ENCODE measurements at places on chromosomes 1 and 21.

GRCh38 chr21:44583089-44583799 is 2.8 kb upstream of the KRTAP10-5 start:
- no peak for DNase-seq

- DNase-seq = no peak
These were observed 37.3 kb downstream of the AHDC1 start for GRCh38 chr1:27566462-27567145.

- DNase-seq = peak; percentile 77
These were observed 24.1 kb downstream of the THRAP3 start for GRCh38 chr1:36248250-36248894.

GRCh38 chr1:15246960-15247614 is at the start of gene FHAD1:
FHAD1 (plus strand) TSS chr1:15247223; CDS start chr1:15251785, 4,562 bp downstream.
- peak; percentile 72 for DNase-seq

- DNase-seq = peak; percentile 93
These were observed 80.5 kb upstream of the BMP8A start for GRCh38 chr1:39410915-39411436.

GRCh38 chr1:151199873-151200581 is 1.7 kb downstream of the PIP5K1A start:
- peak; percentile 37 for DNase-seq

- no peak for DNase-seq
These were observed 95.0 kb downstream of the GLIS1 start for GRCh38 chr1:53643881-53644390.

DNA sequence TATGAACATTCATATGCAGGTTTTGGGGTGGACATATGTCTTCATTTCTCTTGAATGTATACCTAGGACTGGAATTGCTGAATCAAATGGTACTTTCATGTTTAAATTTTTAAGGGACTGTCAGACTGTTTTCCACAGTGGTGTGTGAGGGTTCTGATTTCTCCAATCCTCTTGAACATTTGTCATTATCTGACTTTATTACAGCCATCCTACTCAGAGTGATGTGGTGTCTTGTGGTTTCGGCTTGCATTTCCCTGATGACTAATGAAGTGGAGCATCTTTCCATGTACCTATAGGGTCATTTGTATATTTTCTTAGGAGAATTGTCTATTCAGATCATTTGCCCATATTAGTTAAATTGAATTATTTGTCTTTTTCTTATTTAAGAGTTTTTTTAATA is 35.4 kb upstream of the ZNF281 start:
- no peak for DNase-seq
